Endothelial cell (in vitro differentiated cells): ENCODE measurements at places on chromosomes 5 and 9.
A peak's percentile ranks its signal among the peaks of the same experiment; 100 is the strongest.

DNA sequence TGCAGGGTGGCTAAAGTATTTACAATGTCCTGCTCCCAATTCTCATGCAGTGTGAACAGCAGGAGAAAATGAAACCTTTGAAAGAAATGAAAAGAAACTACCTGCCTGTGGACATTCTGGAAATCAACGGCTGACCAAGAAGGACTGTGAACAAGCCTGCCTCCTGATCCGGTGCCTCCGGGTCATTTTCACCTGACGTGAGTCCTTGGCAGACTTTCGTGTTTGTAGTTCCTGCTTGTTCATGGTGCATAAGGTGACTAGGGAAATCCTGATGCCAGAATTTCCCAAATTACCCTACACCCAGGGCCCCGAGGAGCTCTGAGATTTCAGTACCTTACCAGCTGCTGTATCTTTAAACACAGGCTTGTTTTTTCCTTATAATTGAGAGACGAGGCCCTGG is 317.5 kb downstream of the TLE1 start:
- no peak for DNase-seq

- DNase-seq = peak; percentile 29
Observed at GRCh38 chr9:98168941-98169488, 23.4 kb downstream of the CORO2A start.

- no peak for DNase-seq
Observed at GRCh38 chr5:113524927-113525326, 11.4 kb downstream of the YTHDC2 start.

- no peak for DNase-seq
Observed at GRCh38 chr9:84860249-84861115, 191.0 kb downstream of the NTRK2 start.

- DNase-seq = no peak
Observed at GRCh38 chr5:80987078-80987766, 27.1 kb downstream of the RASGRF2 start.

- no peak for DNase-seq
Observed at GRCh38 chr5:79075646-79076426, 6.3 kb downstream of the BHMT2 start.

- no peak for DNase-seq
Observed at GRCh38 chr5:103409013-103409670, 150.6 kb downstream of the MACIR start.

DNA sequence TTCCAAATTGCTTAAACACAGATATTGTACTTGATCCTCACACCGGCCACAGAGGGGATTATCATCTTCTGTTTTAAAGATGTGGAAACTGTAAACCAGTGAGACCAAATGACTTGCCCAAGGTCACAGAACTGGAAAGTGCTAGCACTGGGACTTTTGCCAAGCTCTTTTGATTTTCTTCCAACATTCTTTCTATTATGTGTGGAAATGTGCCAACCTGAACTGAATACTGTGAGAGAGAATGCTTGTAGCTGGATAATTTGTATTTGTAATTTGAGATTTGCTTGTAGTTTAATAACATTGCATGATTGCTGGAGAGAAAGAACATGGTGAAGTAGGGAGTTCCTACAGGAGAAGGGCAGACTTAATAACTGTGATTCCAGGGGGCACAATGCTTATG is 977.9 kb upstream of the NUDT12 start:
- DNase-seq = no peak

- DNase-seq = no peak
Observed at GRCh38 chr5:143362664-143363227, 40.7 kb downstream of the NR3C1 start.

GRCh38 chr5:172749881-172750633 is 20.9 kb downstream of the DUSP1 start:
- no peak for DNase-seq

GRCh38 chr9:112170968-112171367 is 4.1 kb downstream of the SUSD1 start:
- no peak for DNase-seq

GRCh38 chr9:78115073-78115472 is 83.5 kb upstream of the GNAQ start:
- DNase-seq = peak; percentile 10

GRCh38 chr5:40554054-40554453 is 125.7 kb upstream of the PTGER4 start:
- DNase-seq = no peak

DNA sequence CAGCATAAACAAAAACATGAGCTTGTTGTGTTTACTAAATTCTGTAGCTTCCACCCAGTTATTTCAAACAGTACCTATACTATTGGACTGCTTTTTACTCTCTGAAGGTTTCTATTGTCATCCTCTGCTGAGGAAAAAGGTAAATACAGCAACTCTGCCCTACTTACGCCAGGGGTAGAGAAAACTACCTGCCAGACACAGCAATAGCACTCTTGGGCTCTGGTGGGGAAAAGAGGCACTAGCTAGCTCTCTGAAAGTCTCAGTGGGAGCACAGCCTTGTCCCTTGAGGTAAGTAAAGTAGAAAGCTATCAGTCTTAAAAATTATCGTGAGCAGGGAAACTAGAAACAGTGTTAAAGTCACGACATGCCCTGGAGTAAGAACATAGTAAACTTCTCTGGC is 3.7 kb downstream of the HCN1 start:
- DNase-seq = no peak

DNA sequence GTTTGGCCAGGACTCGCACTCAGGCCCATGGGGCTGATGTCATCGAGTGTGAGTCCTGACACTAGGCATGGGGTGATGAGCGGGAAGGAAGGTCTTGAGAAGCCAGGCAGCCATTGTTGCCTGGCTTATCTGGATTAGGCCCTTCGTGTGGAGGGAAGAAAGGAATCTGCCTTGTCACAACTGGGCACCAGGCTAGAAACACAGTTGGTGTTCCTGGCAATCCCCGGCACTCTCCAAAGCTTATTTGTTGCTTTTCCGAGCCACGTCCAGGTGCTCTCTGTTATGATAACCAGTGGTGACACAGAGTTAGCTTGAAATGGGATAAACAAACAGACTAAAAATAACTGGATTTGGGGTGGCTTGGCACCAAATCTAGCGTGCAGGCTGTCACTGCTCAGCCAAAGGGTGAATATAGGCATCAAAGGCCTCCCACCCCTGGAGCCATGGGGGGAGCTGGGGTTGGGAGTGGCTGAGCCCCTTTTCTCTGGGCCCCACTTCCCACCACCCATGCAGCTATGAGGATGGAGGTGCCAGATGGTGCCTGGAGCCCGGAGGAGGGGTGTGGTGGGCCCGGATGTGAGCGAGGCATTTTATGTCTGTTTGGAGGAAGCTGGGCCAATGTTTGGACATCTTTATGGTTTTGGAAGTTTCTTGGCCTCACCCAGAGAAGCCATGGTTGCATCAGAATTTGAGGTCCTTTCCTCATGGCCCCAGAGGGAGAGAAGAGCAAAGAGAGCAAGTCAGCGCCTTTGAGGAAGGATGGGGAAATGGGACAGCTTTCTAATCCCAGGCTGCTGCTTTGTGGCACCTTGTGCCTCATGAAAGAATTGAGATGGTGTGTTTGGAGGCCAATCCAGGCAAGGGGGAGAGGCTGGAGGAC is 98.0 kb upstream of the PITX1 start:
- no peak for DNase-seq

- no peak for DNase-seq
Observed at GRCh38 chr5:36373527-36374086, 71.9 kb upstream of the RANBP3L start.

DNA sequence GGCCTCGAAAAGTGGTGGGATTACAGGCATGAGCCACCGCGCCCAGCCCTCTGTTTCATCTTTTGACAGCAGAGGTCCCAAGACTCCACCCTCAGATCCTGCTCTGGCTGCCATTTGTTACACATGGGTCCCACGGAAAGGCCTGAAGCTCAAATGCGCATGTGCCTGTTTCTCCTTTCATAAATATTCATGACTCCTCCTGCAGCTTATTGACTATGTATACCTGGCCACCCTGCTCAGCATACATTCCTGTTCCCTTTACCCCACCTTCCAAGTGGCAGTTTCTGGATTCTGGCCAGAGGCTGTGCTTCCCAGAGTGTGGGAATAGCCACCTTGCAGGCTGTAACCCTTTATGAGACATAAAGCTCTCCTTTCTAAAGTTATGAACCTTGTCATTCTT is 46.5 kb downstream of the AUH start:
- DNase-seq = no peak
